A549 treated with Hydrocortisone at 1 μM for 4 hours (cell line): ENCODE measurements at places on chromosomes 13 and 19. TPM values are rescaled to one million over a fixed set of nuclear protein-coding genes. Genes with fewer than 3 reads are reported as not detected.

NCAN gene
- total RNA-seq, result 0.01 to 0.23 TPM (median 0.10 TPM) in 5 replicates

NOTCH3 gene
- 13.6 to 18.2 TPM (median 16.4 TPM) in 5 replicates for total RNA-seq

ZNF229 gene
- 2.3 to 3.1 TPM (median 2.8 TPM) in 5 replicates for total RNA-seq

DNAAF3 gene
- total RNA-seq, result 5.2 to 6.4 TPM (median 5.6 TPM) in 5 replicates

FUT2 gene
- not detected in 5 replicates for total RNA-seq

MUC16 gene
- 0.02 to 0.06 TPM (median 0.03 TPM) in 5 replicates for total RNA-seq

GTF2F1 gene
- 53.0 to 62.0 TPM (median 54.9 TPM) in 5 replicates for total RNA-seq

SIGLEC8 gene
- total RNA-seq, result not detected in 5 replicates

FGF9 gene
- total RNA-seq, result not detected in 5 replicates

SBSN gene
- total RNA-seq, result 2.2 to 4.6 TPM (median 3.5 TPM) in 5 replicates

ZNF723 gene
- total RNA-seq, result not detected in 5 replicates

AP2A1 gene
- 49.2 to 57.2 TPM (median 53.4 TPM) in 5 replicates for total RNA-seq

GPC6 gene
- total RNA-seq, result 3.5 to 6.3 TPM (median 5.1 TPM) in 5 replicates

TDRD3 gene
- 4.5 to 5.7 TPM (median 5.2 TPM) in 5 replicates for total RNA-seq

ZNF584 gene
- 16.9 to 20.4 TPM (median 17.9 TPM) in 5 replicates for total RNA-seq

RAB3A gene
- total RNA-seq, result 0.38 to 0.86 TPM (median 0.75 TPM) in 5 replicates

GATAD2A gene
- total RNA-seq, result 39.9 to 44.6 TPM (median 42.7 TPM) in 5 replicates

AMH gene
- 8.0 to 17.1 TPM (median 14.7 TPM) in 5 replicates for total RNA-seq

NLRP11 gene
- total RNA-seq, result 0.02 to 0.06 TPM (median 0.03 TPM) in 5 replicates

CCDC70 gene
- total RNA-seq, result not detected in 5 replicates

VPS36 gene
- total RNA-seq, result 11.2 to 14.4 TPM (median 12.9 TPM) in 5 replicates

CYP4F3 gene
- 2.7 to 4.9 TPM (median 3.2 TPM) in 5 replicates for total RNA-seq

CRTC1 gene
- 3.2 to 4.6 TPM (median 3.7 TPM) in 5 replicates for total RNA-seq

ZFP30 gene
- 6.0 to 9.7 TPM (median 7.1 TPM) in 5 replicates for total RNA-seq

PGLYRP2 gene
- total RNA-seq, result 0.10 TPM in 1 of 5 replicates, not detected in the others

SIGLEC14 gene
- 0.05 to 0.10 TPM in 2 of 5 replicates, not detected in the others for total RNA-seq

PRR19 gene
- total RNA-seq, result 3.3 to 4.2 TPM (median 3.7 TPM) in 5 replicates

ZNF681 gene
- total RNA-seq, result 0.01 TPM in 1 of 5 replicates, not detected in the others

HNRNPM gene
- 223 to 332 TPM (median 235 TPM) in 5 replicates for total RNA-seq

APC2 gene
- 0.78 to 2.5 TPM (median 1.7 TPM) in 5 replicates for total RNA-seq

WIZ gene
- total RNA-seq, result 17.3 to 23.1 TPM (median 22.0 TPM) in 5 replicates

ZNF556 gene
- 0.02 to 0.13 TPM (median 0.03 TPM) in 4 of 5 replicates, not detected in the other for total RNA-seq

UBE2L5 gene
- not detected in 5 replicates for total RNA-seq

GNG7 gene
- total RNA-seq, result 0.03 to 0.10 TPM (median 0.06 TPM) in 5 replicates

UQCR11 gene
- total RNA-seq, result 68.4 to 207 TPM (median 177 TPM) in 5 replicates

ANGPTL8 gene
- not detected in 5 replicates for total RNA-seq

AP1M2 gene
- total RNA-seq, result 29.1 to 51.6 TPM (median 39.6 TPM) in 5 replicates

RGL3 gene
- 0.92 to 1.8 TPM (median 1.3 TPM) in 5 replicates for total RNA-seq

LGALS4 gene
- 0.17 to 0.68 TPM (median 0.59 TPM) in 5 replicates for total RNA-seq

CFD gene
- 8.2 to 22.5 TPM (median 20.7 TPM) in 5 replicates for total RNA-seq

HPN gene
- 0.06 to 0.20 TPM (median 0.20 TPM) in 3 of 5 replicates, not detected in the others for total RNA-seq

SBNO2 gene
- 28.6 to 34.8 TPM (median 32.0 TPM) in 5 replicates for total RNA-seq

RGS9BP gene
- total RNA-seq, result 0.31 to 0.59 TPM (median 0.44 TPM) in 5 replicates
